Caki2 (cell line): ENCODE measurements at places on chromosomes 2 and 18. TPM values are rescaled to one million over a fixed set of nuclear protein-coding genes. Genes with fewer than 3 reads are reported as not detected.

Gene KCNJ13
- total RNA-seq, result not detected in 2 replicates

Gene LOXL3
- total RNA-seq, result 0.81 and 2.2 TPM in 2 replicates

Gene MROH2A
- total RNA-seq, result not detected in 2 replicates

Gene B3GNT7
- 0.57 and 1.4 TPM in 2 replicates for total RNA-seq

Gene SP5
- total RNA-seq, result 0.26 and 1.8 TPM in 2 replicates

Gene MRPL19
- 71.3 and 125 TPM in 2 replicates for total RNA-seq

Gene LBX2
- 28.5 and 41.0 TPM in 2 replicates for total RNA-seq

DNA sequence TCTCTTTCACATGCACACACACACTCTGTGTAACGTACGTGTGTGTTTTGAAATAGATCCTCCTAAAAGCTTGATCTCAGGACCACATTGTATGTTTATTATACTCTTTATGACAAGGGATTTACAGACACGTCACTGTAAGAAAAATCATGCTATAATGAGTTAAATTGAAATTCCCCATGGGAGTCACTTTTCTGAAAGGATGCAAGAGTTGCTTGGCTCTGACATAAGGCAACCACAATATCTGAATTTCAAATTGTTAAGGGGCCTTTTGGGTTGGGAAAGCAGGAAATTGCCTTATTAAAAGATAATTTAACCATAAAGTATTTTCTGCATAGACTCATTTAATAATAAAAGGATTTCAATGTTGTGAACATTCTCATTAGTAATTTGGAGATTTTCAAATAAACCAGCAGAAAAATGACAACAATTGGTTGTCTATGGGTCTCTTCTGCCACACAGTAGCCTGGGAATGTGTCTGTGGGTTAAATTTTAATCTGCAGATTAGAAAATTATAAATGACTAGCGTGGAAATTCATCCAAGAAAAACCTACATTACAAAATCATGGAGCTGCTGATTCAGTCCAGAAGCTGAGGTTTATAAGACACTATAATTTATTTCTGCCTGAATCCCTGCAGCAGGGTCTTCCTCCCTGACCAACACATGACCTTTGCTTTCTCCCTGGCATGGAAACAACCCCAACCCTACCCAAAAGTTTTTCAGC, 75.9 kb upstream of the PID1 start:
- DNase-seq, result peak; percentile 9

DNA sequence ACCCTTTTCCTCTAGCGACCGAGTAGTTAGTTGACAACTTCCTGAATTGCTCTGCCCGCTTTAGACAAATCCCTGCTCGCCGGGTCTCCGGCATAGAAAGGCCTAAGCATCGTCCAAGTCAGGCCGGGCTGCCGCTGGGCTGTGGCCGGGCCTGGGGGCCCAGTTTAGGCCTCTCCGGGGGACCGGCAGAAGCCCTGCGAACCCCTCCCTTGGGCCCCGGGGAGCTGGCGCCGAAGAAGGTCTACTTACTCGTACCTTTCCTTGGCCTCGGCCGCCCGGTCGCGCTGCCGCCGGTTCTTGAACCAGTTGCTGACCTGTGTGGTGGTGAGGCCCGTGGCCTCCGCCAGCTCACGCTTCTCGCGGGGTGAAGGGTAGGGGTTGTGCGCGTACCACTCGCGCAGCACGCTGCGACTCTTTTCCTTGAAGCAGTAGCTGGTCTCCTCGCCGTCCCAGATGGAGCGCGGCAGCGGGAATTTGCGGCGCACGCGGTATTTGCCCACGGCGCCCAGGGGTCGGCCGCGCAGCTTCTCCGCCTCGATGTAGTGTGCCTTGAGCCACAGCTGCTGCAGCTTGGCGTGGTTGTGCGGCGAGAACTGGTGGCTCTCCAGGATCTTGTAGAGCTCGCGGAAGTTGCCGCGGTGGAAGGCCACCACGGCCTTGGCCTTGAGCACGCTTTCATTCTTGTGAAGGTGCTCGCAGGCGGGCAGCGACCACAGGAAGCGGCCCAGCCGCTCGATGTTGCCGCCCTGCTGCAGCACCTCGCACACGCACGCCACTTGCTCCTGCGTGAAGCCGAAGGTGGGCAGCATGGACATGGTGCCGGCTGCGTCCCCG, 739 bp downstream of the SIX2 start:
- no peak for DNase-seq

GRCh38 chr18:36392164-36392978, 94.9 kb downstream of the FHOD3 start:
- no peak for DNase-seq

DNA sequence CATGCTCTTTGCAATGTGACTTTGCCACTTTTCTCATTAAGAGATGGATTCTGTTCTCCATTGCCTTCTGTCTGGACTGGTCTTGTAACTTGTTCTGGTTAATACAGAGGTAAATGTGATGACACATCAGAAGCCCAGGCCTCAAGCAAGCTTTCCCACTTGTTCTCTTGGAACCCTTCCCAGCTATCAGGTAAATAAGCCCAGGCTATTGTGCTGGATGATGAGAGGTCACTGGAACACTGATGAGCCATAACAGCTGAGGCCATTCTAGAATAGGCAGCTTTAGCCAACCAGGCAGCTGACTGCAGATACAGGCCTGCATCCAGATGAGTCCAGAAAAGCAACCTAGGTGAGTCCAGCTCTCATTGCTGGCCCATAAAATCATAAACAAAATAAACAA, 1007.0 kb upstream of the ACVR2A start:
- no peak for DNase-seq

GRCh38 chr2:24024018-24024417, 14.1 kb downstream of the MFSD2B start:
- DNase-seq, result no peak

DNA sequence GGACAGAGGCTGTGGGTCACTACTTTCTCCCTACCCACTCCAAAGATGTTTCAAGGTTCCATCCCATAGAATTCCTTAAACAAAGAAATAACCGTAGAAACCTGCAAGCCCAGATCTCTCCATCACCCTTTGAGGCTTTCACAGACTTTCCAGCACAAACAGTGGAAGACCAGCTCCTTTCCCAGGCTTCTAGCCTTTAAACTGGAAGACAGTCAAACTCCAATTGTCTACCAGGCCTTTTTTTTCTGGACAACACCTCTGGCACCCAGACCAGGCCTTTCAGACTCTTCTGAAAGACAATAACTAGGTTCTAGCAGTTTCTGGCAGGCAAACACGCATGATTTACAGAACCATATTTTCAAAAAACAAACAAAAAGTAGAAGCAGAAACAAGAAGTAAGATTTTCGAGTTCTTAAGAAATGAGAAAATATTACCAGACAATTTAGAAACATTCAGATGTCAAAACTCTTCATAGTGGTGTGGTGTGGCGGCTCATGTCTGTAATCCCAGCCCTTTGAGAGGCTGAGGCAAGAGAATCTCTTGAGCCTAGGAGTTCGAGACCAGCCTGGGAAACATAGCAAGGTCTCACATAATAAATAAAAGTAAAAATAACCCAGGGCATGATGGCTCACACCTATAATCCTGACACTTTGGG, 106.8 kb upstream of the MSH2 start:
- DNase-seq, result no peak

GRCh38 chr2:45083175-45083574, 73.9 kb upstream of the SIX2 start:
- DNase-seq, result no peak
